ENCODE measurements at places on chromosomes 13 and 19. TPM values are rescaled to one million over a fixed set of nuclear protein-coding genes. Genes with fewer than 3 reads are reported as not detected.

The PSG4 gene
- 175 TPM for polyA plus RNA-seq

GRCh38 chr13:47680748-47681147 lies 320.3 kb downstream of the SUCLA2 start:
- no peak for DNase-seq
- no peaks in the 10 kb centered on the region for H3K36me3 ChIP-seq
- H3K4me3 ChIP-seq, result no peak overlapping the region
- H3K4me1 ChIP-seq, result no peaks in the 10 kb centered on the region

The LRRC8E gene
- polyA plus RNA-seq, result 0.02 TPM

DNA sequence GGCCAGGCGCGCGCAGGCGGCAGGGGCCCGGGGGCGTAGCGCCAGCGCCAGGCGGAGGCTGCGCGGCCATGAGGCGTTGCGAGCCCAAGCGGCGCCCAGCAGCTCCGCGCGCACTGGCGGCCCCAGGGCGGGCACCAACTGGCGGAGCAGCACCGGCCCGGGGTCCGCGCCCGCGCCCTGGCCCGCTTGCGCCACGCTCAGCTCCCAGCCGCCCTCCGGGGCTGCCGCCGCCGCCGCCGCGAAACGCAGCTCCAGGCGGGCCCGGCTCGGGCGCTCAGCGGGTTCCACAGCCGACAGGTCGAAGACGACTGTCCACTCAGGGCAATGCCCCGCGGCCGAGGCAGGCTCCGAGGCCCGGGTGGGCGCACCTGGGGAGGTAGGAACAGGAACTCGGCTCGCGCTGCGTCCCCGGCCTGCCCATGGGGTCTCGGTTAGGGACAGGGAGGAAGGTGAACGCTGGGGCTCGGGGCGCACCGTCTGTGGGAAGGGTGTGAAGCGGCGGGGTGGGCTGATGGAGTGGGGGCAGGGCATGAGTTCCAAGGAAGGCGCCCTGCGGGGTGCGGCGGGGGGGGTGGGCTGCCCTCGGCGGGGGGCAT lies 26.8 kb downstream of the CERS1 start:
- H3K27me3 ChIP-seq, result no peaks in the 10 kb centered on the region
- H3K36me3 ChIP-seq, result peaks cover 10% of the 10 kb centered on the region
- no peak overlapping the region for H3K27ac ChIP-seq
- DNase-seq, result peak; percentile 47

The GSX1 gene
- not detected for polyA plus RNA-seq

The FGF21 gene
- not detected for polyA plus RNA-seq

DNA sequence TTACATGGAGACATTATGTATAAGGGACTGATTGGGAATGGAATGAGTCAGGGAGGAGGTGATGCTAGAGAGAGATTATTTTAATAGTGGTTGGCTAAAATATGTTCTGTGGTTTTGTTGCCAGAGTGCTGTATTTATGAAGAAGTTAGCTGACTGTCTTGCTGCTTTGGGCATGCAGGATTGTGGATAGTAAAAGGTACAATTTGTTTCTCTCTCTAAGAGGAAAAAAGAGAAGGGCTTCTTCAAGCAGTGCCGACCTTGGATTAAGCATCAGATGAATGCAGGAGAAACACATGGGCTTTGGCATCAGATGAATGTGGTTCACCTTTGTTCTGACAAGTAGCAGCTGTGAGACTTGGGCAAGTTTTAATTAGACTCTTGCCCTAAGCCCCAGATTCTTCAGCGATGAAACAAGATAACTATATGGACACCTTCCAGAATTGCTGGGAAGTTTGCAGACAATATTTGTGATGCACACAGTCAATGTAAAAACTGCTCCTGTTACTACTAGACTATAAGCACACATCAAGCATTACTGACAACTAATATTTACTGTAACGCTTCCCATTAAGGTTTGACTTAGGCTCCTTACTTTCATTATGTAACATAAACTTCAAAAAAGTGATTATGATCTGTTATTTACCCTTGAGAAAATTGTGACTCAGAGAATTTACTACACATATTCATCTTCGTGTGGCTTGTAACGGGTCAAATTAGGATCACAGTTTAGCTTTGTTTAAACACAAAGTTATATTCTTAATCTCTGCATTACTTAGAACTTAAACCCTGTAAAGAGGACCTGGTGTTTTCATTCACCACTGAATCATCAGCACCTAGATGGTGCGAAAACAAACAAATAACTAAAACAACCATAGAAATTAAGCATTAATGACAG lies 824.0 kb downstream of the PCDH9 start:
- no peaks in the 10 kb centered on the region for H3K27me3 ChIP-seq
- no peak overlapping the region for H3K4me3 ChIP-seq
- no peaks in the 10 kb centered on the region for H3K36me3 ChIP-seq
- no peak for DNase-seq
- no peaks in the 10 kb centered on the region for H3K4me1 ChIP-seq
- H3K27ac ChIP-seq, result peak overlapping the region; percentile 22

- peaks cover 96% of the 10 kb centered on the region for H3K27me3 ChIP-seq
- DNase-seq, result peak; percentile 48
Measured at GRCh38 chr13:94708031-94708859, 4.1 kb downstream of the SOX21 start.

- no peak overlapping the region for H3K4me3 ChIP-seq
- DNase-seq, result no peak
- no peaks in the 10 kb centered on the region for H3K36me3 ChIP-seq
- H3K27me3 ChIP-seq, result no peaks in the 10 kb centered on the region
- H3K4me1 ChIP-seq, result no peaks in the 10 kb centered on the region
- H3K27ac ChIP-seq, result no peak overlapping the region
Measured at GRCh38 chr13:60562096-60562780, 165.2 kb downstream of the TDRD3 start.

The APC2 gene
- polyA plus RNA-seq, result 1.8 TPM

GRCh38 chr13:50629497-50629896 lies 214.0 kb downstream of the DLEU7 start:
- H3K27me3 ChIP-seq, result no peaks in the 10 kb centered on the region
- H3K4me1 ChIP-seq, result no peaks in the 10 kb centered on the region

The ZNF728 gene
- polyA plus RNA-seq, result not detected

The LRG1 gene
- polyA plus RNA-seq, result 0.23 TPM

DNA sequence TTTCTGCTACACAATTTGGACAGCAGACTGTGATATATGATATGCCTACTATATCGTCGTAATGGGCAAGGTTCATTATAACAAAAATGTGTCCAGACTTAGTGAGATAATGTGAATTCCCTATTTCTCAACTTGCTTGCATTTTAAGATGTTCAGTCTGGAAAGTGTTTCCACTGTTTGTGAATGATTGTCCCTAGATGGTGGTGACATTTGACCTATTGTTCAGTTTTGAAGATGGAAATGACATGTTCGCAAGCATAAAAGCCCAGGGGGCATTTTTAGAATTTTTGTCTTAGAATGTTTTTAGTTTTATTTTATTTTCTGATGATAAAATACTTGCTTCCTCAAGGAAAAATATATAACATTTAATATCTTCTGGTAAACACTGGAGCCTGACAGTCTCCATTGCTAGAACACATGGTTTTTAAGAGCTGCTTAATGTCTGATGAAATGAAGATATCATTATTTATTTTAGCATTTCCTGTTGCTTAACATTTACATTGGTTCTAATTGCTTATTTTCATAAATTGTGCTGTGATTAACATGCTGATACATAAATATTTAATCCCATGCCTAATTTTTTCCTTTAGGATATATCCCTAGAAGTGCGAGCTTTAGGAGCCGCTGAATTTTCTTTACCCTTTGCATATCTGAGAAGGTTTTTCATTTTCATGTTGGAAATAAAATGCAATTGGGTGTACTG lies 27.1 kb downstream of the MBNL2 start:
- no peak for DNase-seq
- peak overlapping the region; percentile 74 for H3K27ac ChIP-seq
- H3K27me3 ChIP-seq, result no peaks in the 10 kb centered on the region
- peaks cover 11% of the 10 kb centered on the region for H3K36me3 ChIP-seq
- H3K4me1 ChIP-seq, result peaks cover 37% of the 10 kb centered on the region
- no peak overlapping the region for H3K4me3 ChIP-seq

DNA sequence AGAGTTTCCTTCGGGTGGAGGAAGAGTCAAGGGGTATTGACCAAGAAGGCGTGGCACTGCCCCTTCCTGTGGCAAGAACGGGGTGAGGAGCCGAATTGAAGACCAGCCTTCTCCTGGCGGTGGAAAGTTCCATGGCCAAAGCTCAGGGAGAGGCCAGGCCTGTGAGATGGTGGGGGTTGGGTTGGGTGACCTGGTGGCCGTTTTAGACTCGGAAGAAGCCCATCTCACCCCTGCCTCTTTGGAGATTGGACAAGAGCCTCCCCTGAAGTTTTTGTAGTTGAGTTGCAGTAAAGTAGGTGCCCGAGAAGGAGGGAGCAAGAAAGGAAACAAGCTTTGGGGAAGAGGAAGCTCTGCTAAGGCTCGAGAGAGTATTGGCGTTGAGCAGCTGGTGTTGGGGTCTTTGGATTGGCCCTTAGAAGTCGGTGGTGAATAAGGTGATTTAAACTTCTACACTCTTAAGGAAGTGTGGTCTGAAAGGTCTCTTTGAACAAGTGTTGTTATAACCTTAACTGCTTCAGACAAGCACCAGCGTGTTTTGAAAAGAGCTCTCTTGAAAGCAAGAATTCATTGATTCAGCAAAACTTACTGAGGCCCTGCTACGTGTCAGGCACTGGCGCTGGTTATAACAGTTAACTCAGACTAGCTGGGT lies 964 bp downstream of the SPINT2 start:
- no peaks in the 10 kb centered on the region for H3K36me3 ChIP-seq
- H3K4me1 ChIP-seq, result peaks cover 9% of the 10 kb centered on the region
- no peak for DNase-seq

- H3K36me3 ChIP-seq, result no peaks in the 10 kb centered on the region
- no peaks in the 10 kb centered on the region for H3K27me3 ChIP-seq
- no peaks in the 10 kb centered on the region for H3K4me1 ChIP-seq
- H3K4me3 ChIP-seq, result peak overlapping the region; percentile 35
- H3K27ac ChIP-seq, result no peak overlapping the region
- DNase-seq, result peak; percentile 69
Measured at GRCh38 chr19:41940731-41941409, 12.6 kb upstream of the ERFL start.

GRCh38 chr13:21557995-21558394 lies 46.0 kb downstream of the MICU2 start:
- DNase-seq, result peak; percentile 9
- H3K27me3 ChIP-seq, result no peaks in the 10 kb centered on the region
- no peak overlapping the region for H3K4me3 ChIP-seq
- 0 out of 2 replicates have a peak, but pooled peaks cover 6% of the 10 kb centered on the region for H3K36me3 ChIP-seq

DNA sequence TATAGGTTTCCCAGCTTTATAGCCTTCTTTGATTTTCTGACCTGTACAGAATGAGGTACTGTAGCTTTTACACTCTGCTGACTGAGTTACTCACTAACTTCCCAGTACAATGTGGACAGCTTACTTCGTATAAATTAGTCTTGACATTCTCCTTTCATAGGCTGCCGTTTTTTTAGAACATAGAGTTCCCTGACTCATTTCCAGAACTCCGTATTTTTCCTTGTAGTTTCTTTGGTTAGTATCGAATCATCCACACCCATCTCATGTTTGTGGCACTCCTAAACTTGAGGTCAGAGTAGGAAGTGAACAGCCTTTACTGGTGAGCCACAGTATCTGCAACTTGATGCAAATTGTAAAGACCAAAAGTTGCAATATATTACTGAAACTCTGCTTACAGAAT lies 303.9 kb downstream of the SLITRK5 start:
- no peaks in the 10 kb centered on the region for H3K4me1 ChIP-seq
- H3K36me3 ChIP-seq, result no peaks in the 10 kb centered on the region
- DNase-seq, result no peak
- H3K27me3 ChIP-seq, result no peaks in the 10 kb centered on the region

The CRX gene
- not detected for polyA plus RNA-seq

The SLC17A7 gene
- 0.59 TPM for polyA plus RNA-seq

DNA sequence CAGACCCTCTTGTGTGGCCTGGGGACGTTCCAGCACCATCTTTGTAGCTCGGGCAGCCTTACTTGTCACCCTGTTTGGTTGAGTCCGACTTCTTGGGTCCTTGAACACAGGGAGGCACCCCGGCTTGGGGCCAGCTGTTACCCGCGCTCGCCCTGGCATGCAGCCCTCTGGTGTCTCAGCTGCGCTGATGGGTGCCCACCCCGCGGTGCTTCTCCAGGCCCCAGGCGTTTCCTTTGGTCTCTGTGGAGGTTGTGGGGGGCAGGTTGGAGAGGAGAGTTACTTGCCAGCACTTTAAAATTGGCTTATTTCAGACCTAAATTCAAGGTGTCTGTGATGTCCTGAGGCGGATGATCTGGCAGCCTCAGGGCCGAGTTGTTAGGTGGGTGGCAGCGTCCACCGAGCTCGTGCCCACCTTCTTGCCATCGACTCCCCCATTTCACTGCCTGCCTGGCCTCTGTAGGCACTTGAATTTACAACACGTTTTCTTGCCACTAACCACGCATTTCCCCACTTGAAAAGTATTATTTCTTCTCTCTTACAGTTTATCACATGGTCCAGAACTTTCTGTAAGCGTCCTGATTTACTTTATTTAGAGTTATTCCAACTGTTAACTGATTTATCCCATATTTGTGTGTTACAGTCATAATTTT lies 16.9 kb downstream of the UBAC2 start:
- no peak overlapping the region for H3K4me3 ChIP-seq
- no peaks in the 10 kb centered on the region for H3K4me1 ChIP-seq
- H3K27me3 ChIP-seq, result no peaks in the 10 kb centered on the region
- no peak overlapping the region for H3K27ac ChIP-seq
- H3K36me3 ChIP-seq, result peaks cover 11% of the 10 kb centered on the region
- DNase-seq, result no peak

The KIR2DL3 gene
- not detected for polyA plus RNA-seq

- H3K36me3 ChIP-seq, result no peaks in the 10 kb centered on the region
- H3K27ac ChIP-seq, result no peak overlapping the region
- peaks cover 3% of the 10 kb centered on the region for H3K4me1 ChIP-seq
- no peak overlapping the region for H3K4me3 ChIP-seq
Measured at GRCh38 chr13:31166591-31166990, 4.9 kb upstream of the HSPH1 start.

DNA sequence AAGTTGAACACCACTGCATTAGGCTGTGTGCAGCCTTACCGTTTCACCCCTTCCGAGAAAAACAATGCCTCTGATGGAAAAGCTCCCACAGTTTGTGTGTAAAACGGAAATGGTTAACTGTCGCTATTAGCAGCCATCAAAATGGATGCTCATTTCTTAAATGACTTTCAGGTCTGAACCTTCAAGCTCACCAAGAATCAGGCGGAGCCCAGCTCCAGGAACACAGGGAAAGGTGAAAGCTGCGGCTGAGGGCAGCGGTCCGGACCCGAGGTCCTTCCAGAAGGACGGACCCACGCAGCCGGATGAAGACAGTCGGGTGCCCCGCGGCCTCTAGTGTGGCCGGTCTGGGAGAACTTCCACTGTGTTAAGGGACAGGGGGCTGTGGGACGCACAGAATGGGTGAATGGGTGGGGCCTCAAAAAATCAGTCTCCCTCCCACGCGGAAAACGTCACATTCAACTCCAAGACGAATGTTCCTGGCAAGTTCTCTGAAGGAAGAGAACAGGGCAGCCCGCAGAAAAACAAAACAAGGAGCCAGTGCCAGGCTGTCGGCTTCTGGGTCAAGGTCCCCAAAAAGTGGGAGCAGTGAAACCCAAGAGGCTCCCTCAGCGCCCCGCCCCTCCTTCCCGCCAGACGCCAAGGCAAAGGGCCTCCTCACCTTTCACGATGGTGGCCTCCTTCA lies 4.9 kb downstream of the IRS2 start:
- DNase-seq, result peak; percentile 32
- H3K4me1 ChIP-seq, result peaks cover 4% of the 10 kb centered on the region
- peak overlapping the region; percentile 96 for H3K27ac ChIP-seq

GRCh38 chr13:97329331-97329730 lies 104.6 kb upstream of the RAP2A start:
- no peak overlapping the region for H3K4me3 ChIP-seq
- H3K27me3 ChIP-seq, result no peaks in the 10 kb centered on the region
- H3K27ac ChIP-seq, result no peak overlapping the region
- H3K36me3 ChIP-seq, result peaks cover 7% of the 10 kb centered on the region
- DNase-seq, result no peak

Measured in SK-N-SH (cell line).